NAMALWA (cell line): ENCODE measurements at places on chromosomes 7 and 10.

DNA sequence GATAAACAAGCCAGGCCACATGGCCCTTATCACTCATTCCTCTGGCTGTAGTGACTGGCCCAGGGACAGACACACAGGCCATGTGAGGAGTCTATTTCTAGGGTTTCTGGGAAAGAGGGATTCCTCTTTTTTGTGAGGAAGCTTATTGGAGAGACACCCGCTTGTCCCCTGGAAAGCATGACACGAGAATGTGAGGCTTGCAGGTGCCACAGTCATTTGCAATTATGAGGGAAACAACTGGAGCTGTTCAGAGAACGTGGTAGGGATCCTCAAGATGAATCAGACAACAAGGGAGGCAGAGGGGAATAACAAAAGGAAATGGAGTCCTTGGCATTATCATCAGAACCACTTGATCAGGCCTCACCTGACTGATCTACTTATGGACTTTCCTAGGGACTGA, 64.5 kb downstream of the ADCYAP1R1 start:
- DNase-seq: no peak

GRCh38 chr7:39386718-39387117, 179.5 kb upstream of the YAE1 start:
- DNase-seq: no peak

DNA sequence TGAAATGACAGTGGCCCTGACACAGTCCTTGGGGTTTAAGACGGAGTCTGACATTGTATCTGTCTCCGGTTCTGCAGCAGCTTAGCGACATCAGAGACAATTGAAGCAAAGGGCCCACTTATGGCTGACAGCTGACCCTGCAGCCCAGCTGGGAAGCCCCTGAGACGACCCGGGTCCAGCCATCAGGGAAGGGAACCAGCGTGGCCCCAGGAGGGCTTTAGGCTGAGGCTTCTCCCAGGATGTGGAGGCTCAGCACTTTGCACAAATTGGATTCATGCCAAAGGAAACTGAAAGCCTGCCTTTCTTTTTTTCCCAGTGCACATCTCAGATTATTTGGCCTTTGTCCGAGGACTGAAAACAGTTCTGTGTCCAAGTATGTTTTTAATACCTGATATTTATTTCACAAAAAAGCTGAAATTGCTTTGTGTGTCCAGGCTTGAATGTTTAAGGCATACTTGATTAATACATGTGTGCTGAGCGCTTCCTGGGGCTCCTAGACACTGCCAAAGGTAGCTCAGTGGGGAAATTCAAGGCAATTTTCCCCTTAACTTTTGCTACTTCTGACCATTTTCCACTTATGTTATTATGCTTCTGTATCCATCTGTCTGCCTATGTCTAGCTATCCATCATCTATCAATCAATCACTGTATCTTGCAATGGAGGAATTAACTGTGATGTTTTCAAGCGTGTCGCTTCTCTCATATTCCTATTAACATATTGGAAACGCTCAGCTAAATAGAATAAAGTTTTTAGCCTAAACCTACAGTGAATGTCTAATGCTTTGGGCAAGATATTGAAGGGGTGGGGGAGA, 34.8 kb downstream of the KLF6 start:
- DNase-seq: no peak

DNA sequence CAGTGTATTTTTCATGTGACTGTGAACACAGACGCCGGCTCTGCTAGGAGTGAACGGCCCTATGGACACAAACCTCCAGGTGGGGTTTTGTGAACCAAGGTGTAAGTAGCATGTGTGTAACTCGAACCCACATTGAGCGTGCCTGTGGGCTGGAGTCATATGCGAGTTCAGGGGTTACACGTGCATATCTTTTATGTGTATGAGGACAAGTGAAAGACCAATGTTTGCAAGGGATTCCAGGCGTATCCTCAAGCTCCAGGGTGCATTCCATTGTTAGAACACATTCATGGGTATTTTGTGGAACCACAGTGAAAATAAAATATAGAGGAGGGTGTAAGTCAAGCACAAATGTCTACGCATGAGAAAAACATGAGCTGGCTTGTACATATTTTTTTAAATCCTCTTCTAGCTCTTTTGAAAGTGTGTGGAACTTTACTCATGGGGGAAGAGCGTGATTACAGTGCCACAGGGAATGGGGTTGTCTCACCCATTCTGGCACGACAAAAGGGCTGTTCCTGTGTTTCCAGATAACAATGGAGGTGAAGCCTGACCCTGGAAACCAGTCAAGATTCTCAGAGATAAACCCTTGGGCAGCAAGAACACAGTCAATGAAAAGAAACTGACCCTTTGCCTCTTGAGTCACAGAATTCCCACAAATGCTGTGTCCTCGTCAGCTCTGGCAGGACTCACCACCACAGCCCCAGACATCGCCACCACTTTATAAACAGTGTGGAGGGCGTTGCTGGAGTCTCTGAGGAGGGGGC, 37.0 kb upstream of the GOT1 start:
- no peak for DNase-seq

GRCh38 chr10:128047991-128048818, 78.0 kb downstream of the MKI67 start:
- DNase-seq: peak; percentile 60

GRCh38 chr10:74179111-74179710, 28.2 kb downstream of the ADK start:
- DNase-seq: no peak

- DNase-seq: no peak
These were observed 93.5 kb downstream of the ADARB2 start for GRCh38 chr10:1643908-1644179.

- no peak for DNase-seq
These were observed 63.3 kb upstream of the SMNDC1 start for GRCh38 chr10:110368002-110368401.

DNA sequence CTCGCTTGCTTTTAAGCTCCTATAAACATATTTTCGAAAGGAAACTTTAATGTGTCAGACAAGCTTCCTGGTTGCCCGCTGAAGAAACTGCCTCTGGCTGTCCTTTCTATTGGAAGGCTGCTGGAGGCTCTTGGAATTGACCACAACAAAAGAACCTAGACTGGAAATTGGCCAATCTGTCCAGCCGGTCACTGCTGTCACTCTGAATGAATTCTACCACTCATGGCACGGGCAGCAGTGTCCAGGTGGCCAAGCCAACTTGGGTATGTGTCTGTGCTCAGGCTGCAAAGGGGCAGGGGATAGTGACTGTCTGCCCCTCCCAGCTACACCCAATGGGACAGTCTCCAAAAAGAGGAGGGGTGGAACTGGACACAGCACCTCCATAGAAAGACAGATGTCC, 57.6 kb downstream of the CDH23 start:
- no peak for DNase-seq

- DNase-seq: no peak
These were observed 261.0 kb upstream of the MKLN1 start for GRCh38 chr7:131066635-131067034.

DNA sequence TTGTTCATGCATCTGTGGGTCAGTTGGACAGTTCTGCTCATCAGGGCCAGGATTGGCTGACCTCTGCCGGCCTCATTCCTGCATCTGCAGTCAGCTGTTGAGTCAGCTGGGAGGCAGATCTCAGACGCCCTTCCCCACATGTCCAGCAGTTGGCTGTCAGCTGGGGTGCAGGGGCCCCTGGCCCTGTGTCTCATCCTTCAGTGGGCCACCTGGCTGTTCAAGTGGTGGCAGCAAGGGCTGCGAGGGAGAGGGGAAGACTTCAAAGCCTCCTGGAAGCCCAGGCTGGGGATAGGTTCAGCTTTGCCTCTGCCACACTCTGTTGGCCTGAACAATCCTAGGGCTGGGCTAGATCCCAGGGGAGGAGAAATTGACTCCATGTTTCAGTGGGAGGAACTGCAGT, 33.2 kb downstream of the TACR2 start:
- no peak for DNase-seq

DNA sequence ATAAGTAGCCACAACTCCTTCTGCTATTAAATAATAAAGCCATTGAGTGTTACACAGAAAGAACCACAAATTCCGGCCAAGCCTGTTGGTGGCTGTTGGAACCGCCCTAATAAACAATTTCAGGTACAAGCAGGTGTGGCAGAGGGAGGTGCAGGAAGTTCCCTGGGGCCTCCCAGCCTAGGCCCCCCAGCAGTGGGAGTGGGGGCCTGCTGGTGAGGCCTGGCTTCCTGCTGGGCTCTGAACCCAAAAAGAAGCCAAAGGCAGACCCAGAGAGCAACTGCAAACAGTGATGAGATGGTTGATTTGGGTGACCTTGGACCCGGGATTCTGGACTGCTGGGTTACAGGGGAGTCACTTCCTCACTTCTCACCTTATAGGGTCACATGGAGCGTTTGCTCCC, 21.0 kb upstream of the LMTK2 start:
- DNase-seq: no peak

GRCh38 chr10:5844345-5845055, 31.3 kb upstream of the GDI2 start:
- peak; percentile 81 for DNase-seq

DNA sequence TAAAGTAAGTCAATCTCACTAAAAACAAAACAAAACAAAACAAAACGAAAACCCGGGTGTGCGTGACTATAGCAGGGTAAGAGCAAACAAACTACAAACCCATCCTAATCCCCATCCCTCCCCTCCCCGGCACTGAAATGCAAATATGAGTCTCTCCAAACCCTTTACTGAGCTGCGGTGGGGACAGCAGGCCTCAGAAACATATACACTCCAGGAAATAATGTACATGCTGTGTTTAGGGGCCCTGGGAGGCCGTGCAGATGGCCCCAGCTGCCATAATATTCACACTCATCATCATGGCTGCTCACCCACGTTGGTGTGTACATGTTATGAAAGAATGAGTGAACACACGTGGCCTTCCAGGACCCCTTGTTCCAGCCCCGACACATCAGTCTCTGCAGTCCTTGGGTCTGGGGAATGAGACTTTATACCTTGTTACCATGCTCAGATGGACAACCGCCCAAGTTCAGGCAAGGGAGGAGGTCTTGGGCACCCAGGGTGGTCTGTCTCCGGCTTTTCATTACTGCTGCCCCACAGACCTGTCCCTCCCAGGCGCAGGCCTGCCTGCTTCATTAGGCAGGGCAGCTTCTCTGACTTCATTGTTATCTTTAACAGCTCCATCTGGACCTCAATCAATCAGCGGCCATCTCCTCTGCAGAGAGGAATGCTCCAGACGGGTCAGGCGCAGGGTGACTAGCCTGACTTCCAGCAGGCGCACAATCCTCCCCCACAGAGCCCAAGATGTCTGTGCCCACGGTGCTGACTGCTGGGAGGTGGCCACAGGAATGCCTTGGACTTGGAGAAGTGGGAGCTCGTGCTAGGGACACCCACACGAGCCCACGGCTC, 20.6 kb downstream of the HSPA12A start:
- DNase-seq: no peak

GRCh38 chr7:116560021-116560970, 35.5 kb downstream of the CAV1 start:
- DNase-seq: no peak

DNA sequence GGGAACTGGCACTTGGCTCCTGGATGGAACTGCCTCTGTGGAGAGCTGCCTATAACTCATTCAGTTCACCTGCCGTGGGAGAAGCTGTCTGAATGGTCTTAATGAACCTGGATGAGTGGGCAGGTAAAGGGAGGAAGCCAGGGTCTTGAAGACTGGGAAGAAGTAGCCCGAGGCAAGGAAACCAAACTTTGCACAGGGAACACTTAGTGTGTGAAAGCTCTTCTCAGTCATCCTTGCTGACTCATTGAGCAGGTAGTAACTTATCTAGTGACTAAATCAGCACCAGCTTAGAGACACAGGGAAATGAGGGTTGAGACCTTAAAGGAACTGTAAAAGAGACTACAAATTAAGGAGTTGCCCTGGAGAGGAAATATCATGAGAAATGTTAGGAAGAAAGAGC, 9.9 kb downstream of the LRRC4 start:
- no peak for DNase-seq

DNA sequence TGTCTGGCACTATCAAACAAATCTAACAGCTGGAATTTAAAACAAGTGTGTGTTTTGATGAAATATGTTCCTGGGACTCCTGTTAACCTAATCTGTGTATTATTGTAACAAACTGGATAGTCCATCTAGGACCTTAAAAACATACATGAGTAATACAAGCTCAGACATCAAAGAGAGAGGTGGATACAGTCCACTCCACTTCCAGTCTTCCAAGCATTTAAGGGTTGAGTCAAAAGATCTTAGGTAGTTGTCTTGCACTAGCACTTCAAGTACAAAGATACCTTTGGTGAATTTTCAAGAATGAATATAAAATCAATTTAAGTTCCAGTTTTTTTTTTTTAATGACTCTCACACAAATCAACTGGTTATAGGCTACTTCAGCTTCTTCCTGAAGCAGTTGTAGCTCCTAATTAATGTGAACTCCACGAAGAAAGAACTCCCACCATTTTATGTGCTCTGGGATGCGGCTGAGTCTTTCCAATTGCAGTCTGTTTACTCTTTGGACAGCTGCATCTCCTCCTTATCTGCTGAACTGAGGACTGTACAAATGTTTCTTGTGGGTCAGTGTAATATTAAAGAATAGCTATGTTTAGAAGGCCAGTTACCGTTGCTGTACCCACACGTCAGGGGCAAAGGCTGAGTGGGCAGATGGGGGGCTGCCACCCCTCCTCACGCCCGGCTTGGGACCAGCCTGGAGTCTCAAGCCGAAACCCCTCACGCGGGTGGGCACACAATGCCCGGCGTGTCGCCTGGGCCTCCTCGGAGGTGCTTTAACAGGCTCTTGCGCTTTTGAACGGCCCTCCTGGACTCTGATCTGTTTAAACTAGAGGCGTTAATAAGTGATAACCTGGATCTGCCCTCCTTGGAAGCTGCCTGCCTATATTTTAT, 2.9 kb upstream of the IGF2BP3 start:
- peak; percentile 66 for DNase-seq

DNA sequence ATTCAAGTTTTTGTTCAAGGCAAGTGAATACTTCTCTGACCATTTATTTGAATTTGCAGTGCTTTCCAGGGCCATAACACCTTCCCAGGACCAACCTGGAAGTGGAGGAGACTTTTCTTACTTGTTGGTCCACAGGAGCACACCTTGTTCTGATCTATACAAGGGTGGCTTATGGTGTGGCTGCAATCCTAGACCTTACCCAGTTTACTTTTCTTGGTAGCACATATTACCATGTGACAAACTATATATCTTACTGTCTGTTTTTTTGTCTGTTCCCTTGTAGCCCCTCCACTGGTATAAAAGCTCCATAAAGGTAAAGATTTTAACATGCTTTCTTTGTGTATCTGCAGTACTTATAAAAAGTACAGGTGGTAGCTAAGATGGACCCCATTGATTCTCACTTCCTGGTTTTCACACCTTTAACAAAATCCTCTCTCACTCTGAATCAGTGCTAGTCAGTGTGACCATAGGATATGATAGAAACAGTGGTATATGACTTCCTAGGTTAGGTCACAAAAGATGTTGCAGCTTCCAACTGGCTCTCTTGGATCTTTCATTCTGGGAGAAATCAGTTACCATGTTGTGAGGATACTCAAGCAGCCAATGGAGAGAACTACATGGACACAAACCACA, 5.6 kb upstream of the ASB4 start:
- no peak for DNase-seq

- no peak for DNase-seq
These were observed 326.6 kb downstream of the ADARB2 start for GRCh38 chr10:1410469-1411395.
